ENCODE measurements at places on chromosomes 1 and 21.
A peak's percentile ranks its signal among the peaks of the same experiment; 100 is the strongest.

- DNase-seq = no peak
Observed at GRCh38 chr1:160315359-160315758, 27.7 kb downstream of the COPA start.

- DNase-seq = peak; percentile 52
Observed at GRCh38 chr1:187408212-187409004, 579.7 kb downstream of the PLA2G4A start.

GRCh38 chr1:183461350-183461749 is 10.9 kb upstream of the SMG7 start:
- DNase-seq = no peak

DNA sequence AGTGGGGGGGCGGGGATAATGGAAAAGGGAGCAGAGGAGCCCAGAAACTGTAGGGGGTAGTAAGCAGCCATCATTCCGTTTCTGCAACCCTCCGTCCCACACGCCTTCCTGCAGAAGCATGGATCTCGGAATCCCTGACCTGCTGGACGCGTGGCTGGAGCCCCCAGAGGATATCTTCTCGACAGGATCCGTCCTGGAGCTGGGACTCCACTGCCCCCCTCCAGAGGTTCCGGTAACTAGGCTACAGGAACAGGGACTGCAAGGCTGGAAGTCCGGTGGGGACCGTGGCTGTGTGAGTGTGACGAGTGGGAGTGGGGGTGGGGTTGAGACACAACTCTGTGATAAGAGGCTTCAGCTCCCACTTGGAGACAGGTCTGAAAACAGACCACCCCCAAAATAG is 706 bp downstream of the CREB3L4 start:
- no peak for DNase-seq

DNA sequence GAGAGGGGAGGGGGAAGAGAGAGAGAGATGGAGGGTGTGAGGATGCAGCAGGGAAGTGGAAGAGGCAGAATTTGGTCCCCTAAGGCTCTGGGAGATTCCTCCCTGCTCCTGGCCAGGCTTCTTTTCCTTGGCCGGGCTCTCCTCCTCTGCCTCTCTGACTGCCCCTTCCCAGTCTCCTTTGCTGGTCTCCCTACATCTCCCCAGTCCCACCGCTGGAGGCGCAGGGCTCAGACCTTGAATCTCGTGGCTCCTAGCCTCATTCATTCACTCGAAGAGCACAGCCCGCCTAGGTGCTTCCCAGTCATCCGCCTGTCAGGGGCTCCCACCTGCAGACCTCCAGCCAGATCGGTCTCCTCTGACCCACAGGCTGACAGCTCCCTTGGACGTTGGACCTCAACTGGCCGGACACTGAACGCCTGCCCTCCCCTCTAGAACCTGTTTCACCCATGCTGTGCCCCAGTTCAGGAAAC is 76.5 kb downstream of the VWA5B1 start:
- DNase-seq = peak; percentile 54

DNA sequence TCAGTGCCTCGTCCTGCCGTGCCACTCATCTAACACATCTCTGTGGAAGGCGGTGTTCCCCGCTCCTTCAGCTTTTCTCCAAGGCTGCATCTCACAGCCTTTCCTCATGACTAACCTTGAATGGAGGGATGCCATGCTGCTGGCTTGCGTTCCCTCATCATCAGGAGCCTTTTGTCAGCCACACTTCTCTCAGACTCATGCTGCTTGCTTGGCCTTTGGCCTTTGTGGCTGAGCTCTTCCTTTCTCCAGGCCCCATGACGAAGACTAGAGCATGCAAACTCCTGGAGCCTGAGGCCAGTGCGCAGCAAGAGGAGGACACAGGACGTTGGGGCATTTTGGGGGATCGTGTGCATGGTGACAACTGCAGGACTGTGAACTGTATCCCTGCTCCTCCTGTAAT is 70.8 kb downstream of the SYT2 start:
- peak; percentile 86 for DNase-seq

DNA sequence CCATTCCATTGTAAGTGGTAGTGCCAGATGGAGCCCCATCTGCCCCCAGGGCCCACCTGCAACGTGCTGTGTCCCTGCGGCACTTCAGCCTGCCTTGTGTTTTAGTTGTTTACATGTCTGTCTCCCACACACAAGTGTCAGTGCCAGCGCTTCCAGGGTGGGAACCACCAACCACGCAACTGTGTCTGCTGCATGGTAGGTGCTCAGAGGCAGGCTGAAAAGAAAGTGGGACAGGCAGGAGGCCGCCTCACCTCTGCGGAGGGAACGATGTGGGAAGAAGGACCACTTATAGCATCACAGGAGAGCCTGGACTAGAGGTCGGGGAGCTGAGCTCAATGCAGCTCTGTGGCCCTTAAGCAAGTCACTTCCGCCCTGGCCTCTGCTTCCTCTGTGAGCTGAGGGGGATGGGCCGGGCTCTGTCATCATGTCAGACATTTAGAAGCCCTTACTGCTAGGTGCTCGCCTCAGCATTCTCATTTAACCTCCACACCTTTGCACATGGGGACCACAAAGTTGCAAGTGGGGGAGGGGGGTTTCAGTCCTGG is 17.9 kb downstream of the SLC9A1 start:
- peak; percentile 40 for DNase-seq

GRCh38 chr1:184025242-184025675 is 12.3 kb downstream of the COLGALT2 start:
- peak; percentile 22 for DNase-seq

GRCh38 chr1:231639819-231640218 is 13.2 kb downstream of the DISC1 start:
- no peak for DNase-seq

DNA sequence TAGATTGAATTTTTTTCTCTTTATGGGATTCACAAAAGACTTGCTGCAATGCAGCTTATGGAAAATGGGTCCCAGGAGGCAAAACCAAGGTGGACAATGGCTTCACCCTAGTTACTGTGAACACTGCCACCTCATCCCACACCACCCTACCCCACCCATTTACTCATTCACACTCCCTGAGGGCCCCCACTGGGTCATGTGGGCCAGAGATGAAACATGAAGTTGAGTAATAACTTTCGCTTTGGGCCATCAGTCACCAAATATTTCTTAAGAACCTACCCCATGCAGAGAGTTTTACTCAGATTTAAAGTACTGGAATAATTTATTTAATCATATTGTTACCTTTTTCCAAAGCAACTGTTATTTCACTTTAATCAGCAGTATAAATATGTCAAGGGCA is 191.8 kb downstream of the TPR start:
- DNase-seq = peak; percentile 24

DNA sequence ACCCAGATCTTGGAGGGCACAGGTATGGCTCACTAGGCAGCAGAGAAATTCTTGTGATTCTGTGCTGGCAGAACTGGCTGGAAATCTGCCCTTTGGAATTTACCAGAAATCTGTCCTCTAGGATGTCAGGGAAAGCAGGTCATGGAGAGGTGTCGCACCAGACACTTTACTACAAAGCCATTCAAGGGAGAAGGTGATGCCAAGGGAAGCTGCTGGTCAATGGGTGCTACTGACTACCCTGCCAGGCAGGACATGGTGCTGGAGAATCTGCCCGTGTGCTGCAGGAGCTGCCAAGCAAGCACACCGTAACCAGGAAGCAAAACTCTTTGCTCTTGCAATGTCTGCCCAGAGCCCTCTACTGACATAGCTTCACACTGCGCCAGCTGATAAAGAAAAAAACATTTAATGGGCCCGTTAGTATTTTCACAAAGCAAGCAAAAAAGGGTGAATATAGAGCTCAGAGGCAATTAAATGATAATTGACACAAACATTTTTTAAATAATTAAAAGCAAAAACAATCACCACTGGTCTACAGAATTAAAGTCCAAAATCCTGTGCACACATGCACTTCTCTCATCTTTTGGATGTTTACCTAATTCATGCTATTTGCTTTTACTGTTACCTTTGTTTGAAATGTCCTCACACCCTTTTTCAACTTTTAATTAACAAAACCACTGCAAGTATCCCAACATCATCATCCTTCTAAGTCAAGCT is 7.2 kb upstream of the FBXO28 start:
- DNase-seq = peak; percentile 41

GRCh38 chr1:218383681-218384080 is 38.5 kb downstream of the TGFB2 start:
- no peak for DNase-seq

DNA sequence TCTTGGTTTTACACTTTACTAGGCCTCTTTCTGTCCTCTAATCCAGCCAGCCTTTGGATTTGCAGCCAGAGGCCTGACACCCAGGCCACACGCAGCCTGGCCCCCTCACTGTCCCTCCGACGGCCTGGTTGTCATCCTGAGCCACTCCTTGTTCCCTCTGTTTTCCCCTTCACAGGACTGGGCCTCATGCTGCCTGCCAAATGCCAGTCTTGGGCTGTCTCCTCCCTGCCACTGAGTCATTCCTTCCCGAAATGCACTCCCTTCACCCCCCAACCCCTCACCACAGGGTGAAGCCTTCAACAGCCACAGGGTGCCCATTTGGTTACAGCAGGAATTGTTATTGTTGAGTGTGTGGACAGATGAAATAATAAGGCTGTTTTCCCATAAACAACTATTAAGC is 21.3 kb downstream of the ACOT11 start:
- DNase-seq = peak; percentile 46

GRCh38 chr1:4327142-4327541 is 327.3 kb upstream of the AJAP1 start:
- no peak for DNase-seq

DNA sequence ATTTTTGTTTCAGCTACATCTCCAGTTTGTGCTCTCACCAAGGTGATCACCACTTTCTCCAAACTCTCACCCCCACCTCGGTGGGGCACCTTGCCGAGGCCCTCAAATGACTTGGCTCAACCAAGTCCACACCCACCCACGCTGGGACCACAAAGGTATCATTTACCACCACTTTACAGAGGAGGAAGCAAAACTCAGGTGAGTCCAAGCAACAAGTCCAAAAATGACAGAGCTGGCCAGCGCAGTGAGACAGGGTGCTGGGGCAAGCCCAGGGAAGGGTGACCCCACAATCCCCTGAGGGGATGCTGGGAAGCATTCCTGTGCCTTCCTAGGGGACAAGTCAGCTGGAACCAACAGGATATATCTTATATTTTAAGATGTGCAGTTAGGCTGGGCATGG is 24.7 kb downstream of the SSBP3 start:
- DNase-seq = no peak

- DNase-seq = no peak
Observed at GRCh38 chr1:103917795-103918194, 168.1 kb downstream of the AMY1C start.

GRCh38 chr1:115828101-115829022 is 12.6 kb downstream of the NHLH2 start:
- DNase-seq = peak; percentile 72

DNA sequence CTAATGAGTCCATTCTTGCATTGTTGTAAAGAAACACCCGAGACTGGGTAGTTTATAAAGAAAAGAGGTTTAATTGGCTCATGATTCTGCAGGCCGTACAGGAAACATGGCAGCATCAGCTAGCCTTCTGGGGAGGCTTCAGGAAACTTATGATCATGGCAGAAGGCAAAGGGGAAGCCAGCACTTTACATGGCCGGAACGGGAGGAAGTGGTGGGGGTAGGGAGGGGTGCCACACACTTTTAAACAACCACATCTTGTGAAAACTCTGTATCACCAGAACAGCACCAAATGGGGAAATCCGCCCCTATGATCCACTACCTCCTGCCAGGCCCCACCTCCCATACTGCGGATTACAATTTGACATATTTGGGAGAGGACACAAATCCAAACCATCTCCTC is 43.9 kb downstream of the NOS1AP start:
- DNase-seq = no peak

GRCh38 chr1:32126770-32127169 is 18.9 kb downstream of the KPNA6 start:
- no peak for DNase-seq

DNA sequence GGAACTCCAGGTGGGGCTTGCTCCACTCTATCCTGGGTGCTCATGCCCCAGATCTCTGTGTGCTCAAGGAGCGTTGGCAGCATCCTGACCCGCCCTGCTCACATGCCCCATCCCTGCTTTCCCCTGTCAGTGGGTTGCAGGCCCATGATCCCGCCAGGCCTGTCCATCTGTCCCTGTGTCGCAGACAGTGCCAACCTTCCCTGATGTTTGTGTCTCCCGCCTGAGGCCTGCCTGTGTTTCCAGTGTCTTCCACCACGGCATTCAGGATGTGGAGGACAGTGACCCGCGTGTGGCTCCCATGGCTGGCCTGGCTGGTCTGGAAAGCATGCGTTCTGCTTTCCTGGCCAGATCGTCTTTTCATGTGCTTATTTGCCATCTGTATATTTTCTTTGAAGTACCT is 82.9 kb downstream of the PCBP3 start:
- no peak for DNase-seq

- DNase-seq = peak; percentile 34
Observed at GRCh38 chr1:6515771-6516170, 24.3 kb upstream of the PLEKHG5 start.

GRCh38 chr1:154944401-154945159 is 8.1 kb upstream of the PMVK start:
- no peak for DNase-seq

GRCh38 chr1:64242895-64243756 is 39.7 kb downstream of the UBE2U start:
- DNase-seq = peak; percentile 55

DNA sequence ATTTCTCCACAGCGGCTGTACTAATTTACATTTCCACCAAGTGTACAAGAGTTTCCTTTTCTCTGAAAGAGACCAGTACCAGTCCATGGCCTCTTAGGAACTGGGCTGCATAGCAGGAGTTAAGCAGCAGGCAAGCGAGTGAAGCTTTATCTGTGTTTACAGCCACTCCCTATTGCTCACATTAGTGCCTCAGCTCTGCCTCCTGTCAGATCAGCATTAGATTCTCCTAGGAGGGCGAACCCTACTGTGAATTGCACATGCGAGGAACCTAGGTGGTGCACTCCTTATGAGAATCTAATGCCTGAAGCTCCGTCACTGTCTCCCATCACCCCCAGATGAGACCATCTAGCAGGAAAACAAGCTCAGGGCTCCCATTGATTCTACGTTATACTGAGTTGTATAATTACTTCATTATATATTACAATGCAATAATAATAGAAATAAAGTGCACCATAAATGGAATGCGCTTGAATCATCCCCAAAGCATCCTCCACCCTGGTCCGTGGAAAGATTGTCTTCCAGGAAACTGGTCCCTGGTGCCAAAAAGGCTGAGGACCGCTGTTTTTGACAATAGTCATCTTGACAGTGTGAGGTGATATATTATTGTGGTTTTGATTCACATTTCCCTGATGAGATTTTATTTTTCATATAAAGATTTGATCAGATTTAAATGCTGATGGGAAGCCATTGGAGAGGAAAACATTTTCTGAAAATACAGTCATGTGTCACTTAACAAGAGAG is 45.5 kb upstream of the MRPS6 start:
- DNase-seq = no peak
